ENCODE measurements at places on chromosomes 6 and 20.

DNA sequence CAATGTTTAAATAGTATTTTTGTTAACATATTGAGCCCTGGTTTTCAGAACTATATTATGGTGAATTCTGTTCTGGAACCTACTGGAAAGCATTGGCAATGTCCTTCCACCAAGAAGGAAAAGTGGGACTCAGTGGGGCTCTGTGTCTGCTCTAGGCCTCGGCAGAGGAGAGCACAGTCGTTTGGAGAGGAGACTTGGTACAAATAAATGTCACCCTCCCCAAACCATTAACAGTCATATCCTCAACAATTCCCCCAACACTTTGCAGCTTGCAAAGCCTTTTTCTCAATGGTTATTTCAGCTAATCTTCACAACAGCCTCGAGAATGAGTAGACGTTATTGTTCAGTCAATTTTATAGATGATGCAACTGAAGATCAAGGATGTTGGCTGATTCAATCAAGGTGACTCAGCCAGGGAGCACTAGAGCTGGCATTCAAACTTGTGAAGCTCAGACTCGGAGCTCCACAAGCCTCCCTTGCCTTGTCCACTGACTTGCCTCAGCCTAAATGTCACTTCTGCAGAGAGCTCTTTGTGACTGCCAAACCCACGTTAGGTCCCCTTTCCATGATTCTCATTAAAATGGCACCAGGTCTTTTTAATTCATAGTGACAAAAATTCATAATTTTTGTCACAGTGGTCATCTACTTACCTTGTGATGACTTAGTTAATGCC lies 60.6 kb downstream of the TOX2 start:
- no peak for DNase-seq

- DNase-seq = no peak
These were observed 238.8 kb upstream of the SLC35B3 start for GRCh38 chr6:8674126-8674525.

DNA sequence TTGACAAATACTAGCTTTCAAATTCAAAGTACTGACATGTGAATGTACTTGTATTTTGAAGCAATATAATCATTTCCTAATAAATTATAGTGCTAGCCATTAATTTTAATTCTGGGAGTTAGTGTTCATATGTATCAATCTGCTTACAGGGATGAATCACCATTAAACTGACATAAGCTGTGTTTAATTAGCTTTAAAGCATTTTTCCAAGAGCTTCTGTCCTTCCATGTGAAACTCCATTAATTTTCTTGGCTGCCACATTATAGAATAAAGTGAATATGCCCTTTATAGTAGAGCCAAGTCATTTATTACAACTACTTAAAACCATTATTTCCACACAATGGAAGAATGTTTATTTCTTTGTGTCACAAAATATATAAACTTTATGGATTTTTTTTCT lies 150.8 kb downstream of the COL21A1 start:
- no peak for DNase-seq

DNA sequence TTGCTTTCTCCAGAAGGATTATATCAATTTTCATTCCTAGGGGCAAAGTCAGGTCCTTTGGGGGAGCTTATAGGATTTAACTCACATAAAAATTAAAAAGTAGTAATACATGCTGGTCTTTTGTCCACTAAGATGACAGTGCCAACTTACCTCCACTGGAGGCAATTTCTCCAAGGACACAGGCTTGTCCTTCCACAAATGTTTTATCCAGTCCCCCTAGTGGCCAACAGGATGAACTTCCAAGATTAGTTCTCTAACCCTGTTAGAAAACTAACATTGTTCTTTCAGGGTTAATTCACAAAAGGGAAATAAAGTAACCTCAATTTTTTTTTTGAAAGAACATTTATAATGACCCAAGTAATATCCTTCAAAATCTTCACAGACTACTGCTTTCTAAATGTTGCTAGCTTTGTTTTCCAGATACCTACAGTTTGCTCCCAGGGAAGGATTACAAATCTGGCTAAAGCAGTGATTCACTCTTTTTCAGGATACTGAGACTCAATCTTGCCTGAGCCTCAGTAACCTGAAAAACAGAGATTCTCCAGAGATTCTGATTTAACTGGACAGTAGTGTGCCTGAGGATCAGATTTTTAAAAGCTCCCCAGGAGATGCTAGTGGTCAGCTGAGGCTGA lies 31.7 kb upstream of the UBR2 start:
- no peak for DNase-seq

GRCh38 chr20:15107931-15108330 lies 770.5 kb upstream of the FLRT3 start:
- no peak for DNase-seq

DNA sequence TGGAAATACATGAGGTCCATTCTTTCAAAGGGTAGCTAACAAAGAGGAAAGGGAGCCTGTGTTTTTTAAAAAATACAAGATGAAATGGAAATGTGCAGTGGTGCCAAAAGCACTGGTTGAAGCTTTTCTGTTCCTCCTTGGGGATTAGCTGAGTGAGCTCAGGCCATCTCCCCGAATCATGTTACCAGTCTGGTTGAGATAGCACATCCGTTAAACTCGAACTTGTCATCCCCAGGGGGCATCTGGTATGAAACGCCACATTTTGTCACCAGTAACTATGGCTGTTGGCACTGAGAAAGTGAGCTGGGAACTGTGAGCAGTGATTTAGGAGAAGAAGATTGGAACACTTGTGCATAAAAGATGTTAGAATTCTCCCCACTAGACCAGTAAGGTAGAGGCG lies 196.2 kb downstream of the SAMD5 start:
- DNase-seq = no peak

GRCh38 chr20:55778796-55779195 lies 226.5 kb downstream of the CBLN4 start:
- no peak for DNase-seq

DNA sequence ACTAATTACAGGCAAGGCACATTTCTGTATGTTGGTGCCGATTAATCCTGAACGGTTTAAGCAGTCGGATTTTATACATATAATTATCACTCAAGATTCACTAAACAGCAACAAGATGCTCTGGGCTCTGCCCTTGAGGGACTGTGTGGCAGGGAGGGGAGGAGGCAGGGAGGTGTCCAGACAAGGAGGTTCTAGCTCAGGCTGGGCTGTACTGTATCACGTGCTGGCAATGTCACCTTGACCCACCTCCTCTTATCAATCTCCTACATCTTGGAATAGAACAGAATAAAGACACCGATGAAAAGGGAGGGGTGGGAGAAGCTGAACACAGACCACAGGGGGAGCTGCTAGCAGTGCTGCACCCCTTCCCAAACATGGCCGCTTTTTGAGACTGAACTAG lies 65.7 kb downstream of the LRFN2 start:
- DNase-seq = no peak

GRCh38 chr6:168292826-168293225 lies 26.8 kb downstream of the DACT2 start:
- no peak for DNase-seq

DNA sequence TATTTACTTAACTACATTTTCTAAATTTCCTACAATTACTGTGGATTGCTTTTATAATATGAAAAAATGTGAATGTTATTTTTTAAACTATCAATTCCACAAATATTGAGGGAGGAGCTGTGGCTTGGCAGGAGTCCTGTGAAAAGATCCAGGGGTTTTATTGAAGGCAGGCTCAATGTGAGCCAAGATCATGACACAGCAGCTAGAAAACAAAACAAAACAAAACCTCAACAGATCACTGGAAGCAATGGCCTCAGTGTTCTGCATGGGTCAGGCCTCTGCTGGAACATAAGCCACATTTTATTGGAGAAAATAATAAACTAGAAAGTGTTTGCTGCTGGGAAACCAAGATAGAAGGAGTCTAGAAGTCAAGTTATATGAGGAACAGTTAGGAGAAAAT lies 19.4 kb upstream of the RCAN2 start:
- DNase-seq = no peak

- DNase-seq = no peak
These were observed 230.7 kb upstream of the MARCKS start for GRCh38 chr6:113626475-113626874.

GRCh38 chr6:158439255-158439654 lies 120.6 kb upstream of the TMEM181 start:
- DNase-seq = no peak

DNA sequence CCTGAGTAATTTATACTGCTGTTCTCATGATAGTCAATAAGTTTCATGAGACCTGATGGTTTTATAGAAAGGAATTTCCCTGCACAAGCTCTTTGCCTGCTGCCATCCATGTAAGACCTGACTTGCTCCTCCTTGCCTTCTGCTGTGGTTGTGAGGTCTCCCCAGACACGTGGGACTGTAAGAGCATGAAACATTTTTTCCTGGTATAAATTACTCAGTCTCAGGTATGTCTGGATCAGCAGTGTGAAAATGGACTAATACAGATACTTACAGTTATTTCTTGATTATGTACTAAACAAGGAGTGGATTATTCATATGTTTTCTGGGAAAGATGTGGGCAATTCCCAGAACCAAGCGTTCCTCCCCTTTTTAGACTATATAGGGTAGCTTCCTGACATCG lies 1.9 kb upstream of the TRIM38 start:
- no peak for DNase-seq

DNA sequence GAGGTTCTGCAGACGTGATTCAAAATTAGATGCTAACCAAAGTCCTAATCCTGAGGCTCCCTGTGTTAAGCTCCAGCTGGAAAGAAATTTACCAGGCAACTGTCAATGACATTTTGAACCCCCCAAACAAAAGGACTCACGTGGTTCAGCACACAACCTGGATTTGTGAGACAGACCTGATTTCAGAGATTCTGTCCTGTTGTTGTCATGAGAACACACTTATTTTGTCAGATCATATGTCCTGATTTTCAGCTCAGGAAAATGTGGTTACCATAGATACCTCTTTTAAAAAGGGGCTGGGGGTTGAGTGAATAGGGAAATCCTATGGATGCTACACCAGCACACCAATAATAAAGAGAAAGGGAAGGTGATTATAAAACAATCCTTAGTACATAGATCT lies 61.6 kb downstream of the MTFR2 start:
- no peak for DNase-seq
